NCI-H526 (cell line): ENCODE measurements at places on chromosomes 6 and 20.

GRCh38 chr6:124926435-124926834 lies 35.8 kb upstream of the RNF217 start:
- no peak for DNase-seq

DNA sequence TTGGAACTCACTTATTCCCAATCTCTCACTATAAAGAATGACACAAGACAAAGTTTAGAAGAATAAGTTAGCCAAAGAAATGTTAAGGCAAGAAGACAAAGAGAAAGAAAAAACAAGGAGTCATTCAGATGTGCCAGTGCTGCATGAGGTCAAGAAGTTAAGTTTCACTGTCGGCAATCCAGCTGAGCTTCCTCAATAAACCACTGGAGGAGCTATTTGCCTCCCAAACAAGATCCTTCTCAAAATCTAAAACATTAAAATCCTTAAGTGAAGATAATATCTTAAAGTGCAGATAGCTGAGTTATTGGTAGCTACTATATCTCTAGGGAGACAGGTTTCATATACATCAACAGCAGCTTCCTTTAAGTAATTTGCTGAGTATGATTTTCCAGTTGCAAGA lies 512.3 kb downstream of the HDGFL1 start:
- DNase-seq, result no peak

DNA sequence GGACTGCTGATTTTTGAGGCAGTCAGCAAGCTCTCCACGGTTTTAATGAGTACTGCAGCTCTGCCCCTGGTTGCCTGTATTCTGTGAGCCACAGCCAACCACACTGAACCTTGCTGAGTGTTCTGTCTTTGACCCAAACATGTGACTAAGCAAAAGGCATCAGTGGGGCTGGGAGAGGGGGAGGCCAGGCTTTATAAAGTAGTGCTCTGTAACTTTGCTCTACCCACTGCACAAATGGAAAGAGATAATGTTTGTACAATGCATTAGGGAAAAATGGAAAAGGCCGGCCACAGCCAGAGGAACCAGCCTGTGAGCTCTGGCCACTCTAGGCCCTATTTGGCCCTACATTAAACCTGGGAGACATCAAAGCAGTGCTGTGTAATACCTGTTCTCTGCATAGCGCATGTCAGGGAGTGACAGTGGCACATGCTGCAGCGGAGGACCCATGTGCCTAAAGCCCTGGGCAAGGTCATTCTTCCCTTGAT lies 22.0 kb downstream of the KLHL31 start:
- DNase-seq, result no peak

DNA sequence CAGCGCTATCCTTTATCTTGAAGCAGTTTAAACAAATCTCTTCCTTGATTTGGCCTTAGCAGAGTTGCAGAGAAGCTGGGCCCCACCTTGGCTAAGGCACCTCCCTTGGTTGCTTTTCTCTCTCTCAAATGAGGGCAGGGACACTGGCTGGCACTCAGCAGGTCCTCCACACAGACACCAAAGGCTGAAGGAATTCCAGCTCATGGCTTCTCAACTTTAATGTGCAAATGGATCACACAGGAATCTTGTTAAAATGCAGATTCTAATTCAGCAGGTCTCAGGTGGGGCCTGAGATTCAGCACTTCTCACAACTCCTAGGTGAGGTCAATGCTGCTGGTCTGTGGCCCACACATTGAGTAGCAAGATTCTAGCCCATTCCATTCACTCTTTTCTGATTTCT lies 25.7 kb downstream of the RIMS4 start:
- DNase-seq, result no peak

- DNase-seq, result no peak
These were observed 6.7 kb upstream of the ATRN start for GRCh38 chr20:3464166-3464565.

DNA sequence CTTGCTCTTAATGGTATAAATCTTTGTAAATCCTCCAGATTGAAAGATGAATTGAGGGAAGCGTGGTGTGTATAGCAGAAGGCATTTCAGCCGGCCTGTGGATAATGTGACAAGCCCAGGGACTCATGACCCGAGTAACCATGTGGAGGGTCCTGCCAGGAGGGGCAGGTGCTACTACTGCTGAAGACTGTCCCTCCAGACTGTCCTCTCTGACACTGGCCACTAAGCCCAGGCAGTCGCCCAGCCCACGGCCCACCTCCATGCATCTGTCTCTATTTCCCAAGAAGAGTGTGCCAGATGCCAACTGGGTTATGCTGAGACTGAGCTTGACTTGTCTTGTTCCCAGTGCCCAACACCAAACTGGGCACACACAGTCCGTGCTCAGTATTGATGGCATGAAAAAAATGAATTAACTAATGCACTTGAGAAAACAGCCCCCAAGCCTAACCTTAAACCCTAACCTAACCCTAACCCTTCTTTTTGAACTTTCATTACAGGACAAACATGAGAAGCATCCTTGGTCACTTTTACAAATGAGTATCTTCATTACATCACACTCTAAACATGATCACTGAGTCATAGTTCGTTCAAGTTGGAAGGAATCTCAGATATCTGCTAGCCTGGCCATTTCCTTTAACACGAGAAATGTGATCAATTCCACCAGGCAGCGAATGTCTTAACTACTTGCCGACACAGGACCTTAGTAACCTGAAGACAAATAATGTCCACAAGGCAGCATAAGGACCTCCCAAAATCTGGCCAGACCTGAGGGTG lies 182.2 kb upstream of the RREB1 start:
- no peak for DNase-seq
